ENCODE measurements at places on chromosomes 13 and 19. TPM values are rescaled to one million over a fixed set of nuclear protein-coding genes. Genes with fewer than 3 reads are reported as not detected.

DNA sequence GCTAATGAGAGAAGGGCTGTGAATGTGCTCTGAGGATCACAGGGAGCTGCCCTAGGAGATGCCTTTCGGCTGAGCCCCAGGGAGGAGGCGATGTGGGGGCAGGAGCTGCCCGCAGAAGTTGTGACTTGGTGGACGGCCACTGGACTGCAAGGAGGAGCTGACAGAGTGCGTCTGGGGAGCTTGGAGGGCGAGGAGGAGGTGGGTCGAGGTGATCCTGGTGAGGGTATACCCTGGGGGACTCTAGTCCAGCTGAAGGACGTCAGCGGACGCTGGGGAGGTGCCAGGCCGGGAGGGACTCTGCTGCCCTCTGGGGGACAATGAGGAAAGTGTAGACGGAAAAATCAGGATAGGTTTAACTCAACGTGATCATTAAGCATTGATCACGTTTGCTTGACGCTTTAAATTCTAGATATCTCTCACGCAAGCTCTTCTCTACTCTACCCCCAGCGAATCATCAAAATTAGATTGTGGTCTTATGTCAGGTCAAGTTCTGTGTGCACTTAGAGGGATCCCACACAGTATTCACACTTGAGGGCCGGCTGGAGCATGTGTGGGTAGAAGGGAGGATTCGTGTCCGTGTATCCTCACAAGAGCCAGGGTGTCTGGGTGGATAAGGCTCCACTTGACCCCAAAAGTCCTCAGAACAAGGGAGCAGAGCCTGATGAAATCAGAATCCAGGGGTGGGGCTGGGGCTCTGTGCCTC lies 3.3 kb upstream of the CEACAM7 start:
- peak; percentile 45 for DNase-seq

DNA sequence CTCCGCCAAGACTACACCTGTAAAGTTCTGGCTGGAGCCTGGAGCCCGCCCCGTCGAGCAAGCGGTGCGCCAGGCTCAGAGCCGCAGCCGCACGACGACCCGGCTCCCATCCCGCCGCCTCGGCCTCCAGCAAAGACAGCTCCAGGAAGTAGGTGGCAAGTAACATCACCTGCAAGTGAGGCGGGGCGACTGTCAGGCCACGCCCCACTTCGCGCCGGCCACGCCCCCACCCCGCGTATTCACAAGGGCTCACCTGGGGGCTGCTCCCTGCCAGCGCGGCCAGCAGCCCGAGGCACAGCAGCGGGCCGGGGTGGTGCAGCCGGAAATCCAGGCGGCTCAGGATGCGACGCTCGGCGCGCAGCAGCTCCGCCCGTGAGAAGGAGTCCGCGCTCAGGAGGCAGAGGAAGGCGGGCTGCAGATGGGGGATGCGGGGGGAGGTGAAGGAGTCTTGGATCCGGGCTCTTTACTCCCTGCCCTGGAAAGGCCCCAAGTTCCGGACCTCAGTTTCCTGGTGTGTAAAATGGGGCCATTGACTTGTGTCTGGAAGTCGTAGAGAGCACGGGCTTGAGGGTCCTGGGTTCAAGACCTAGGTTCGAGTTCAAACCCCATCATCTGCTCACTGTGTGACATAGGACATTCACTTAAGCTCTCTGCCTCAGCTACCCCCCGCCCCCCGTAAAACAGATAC lies 3.2 kb downstream of the CCNP start:
- DNase-seq, result peak; percentile 30

- no peak for DNase-seq
Measured at GRCh38 chr13:114124431-114124830, 8.0 kb downstream of the RASA3 start.

- DNase-seq, result no peak
Measured at GRCh38 chr13:28584873-28585381, 74.0 kb upstream of the POMP start.

- no peak for DNase-seq
Measured at GRCh38 chr13:106324444-106324843, 211.0 kb downstream of the EFNB2 start.

DNA sequence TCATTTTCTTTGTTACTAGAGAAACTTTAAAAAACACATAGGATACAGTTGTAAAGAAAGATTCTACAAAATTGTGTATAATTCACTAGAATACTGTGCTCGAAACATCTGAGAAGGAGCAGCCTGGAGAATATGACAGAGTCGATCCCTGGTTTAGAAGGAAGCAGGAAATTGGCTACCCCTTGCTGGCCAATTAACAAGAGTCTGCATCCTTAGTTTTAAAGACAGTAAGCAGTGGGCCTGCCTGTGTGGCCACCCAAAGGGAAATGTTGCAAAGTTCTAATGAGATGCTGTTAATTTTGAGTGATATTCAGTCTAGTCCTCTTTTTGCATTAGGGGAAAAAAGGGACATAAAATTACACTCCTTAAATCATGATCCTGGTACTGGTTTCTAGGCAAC lies 988.6 kb downstream of the PCDH17 start:
- no peak for DNase-seq

- no peak for DNase-seq
Measured at GRCh38 chr19:41362143-41362847, 1.7 kb downstream of the B9D2 start.

GRCh38 chr19:6501740-6502648 lies at the start of gene TUBB4A:
TSS of gene TUBB4A (minus strand) at chr19:6502309. CDS start at chr19:6502212, 97 bp downstream.
- no peak for DNase-seq

GRCh38 chr19:43983544-43983911 lies 460 bp upstream of the ZNF155 start:
- no peak for DNase-seq

GRCh38 chr13:78587395-78587794 lies 16.0 kb downstream of the POU4F1 start:
- DNase-seq, result no peak

GRCh38 chr19:7187605-7188339 lies 106.4 kb downstream of the INSR start:
- DNase-seq, result no peak

Gene IL17D
- total RNA-seq, result 0.15 TPM

Gene ZIK1
- total RNA-seq, result 2.9 TPM

Gene AZU1
- total RNA-seq, result 0.90 TPM

Gene ZNF260
- 5.4 TPM for total RNA-seq

Gene SIGLEC5
- not detected for total RNA-seq

Gene FXYD3
- not detected for total RNA-seq

Gene CCNA1
- not detected for total RNA-seq

Gene FFAR3
- total RNA-seq, result 0.78 TPM

Gene HIPK4
- total RNA-seq, result not detected

Gene CC2D1A
- total RNA-seq, result 24.4 TPM

Gene EHD2
- total RNA-seq, result not detected

Gene HIF3A
- total RNA-seq, result not detected
